ENCODE measurements at places on chromosomes 2 and 18. TPM values are rescaled to one million over a fixed set of nuclear protein-coding genes. Genes with fewer than 3 reads are reported as not detected.
A peak's percentile ranks its signal among the peaks of the same experiment; 100 is the strongest.

- H3K4me3 ChIP-seq = no peak overlapping the region
- no peaks in the 10 kb centered on the region for H3K36me3 ChIP-seq
- no peaks in the 10 kb centered on the region for H3K4me1 ChIP-seq
These were observed 15.5 kb downstream of the PXDN start for GRCh38 chr2:1728821-1729220.

Gene PTPRN
- total RNA-seq = not detected

- H3K4me3 ChIP-seq = no peak overlapping the region
- H3K27me3 ChIP-seq = no peaks in the 10 kb centered on the region
- H3K4me1 ChIP-seq = peaks cover 11% of the 10 kb centered on the region
- peaks cover 1% of the 10 kb centered on the region for H3K36me3 ChIP-seq
- no peak overlapping the region for H3K27ac ChIP-seq
These were observed 354.1 kb downstream of the TXNL1 start for GRCh38 chr18:56284319-56284718.

DNA sequence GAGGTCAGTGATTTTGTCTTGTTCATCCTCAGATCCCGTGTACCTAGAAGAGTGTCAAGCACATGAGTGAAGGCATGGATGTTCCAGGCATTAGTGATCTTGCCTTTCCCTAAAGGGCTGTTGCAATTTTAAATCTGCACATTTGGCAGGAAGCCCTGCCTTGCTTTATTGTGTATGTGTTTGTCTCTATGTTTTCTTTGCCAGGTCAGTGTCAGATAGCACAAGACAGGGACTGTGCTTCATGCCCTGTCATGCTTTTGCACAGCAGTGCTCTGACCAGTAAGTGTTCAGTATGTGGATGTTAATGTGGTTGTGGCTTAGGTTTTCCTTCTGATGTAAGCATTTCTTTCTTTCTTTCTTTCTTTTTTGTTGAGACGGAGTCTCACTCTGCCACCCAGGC lies 131.5 kb downstream of the RGPD3 start:
- no peaks in the 10 kb centered on the region for H3K36me3 ChIP-seq
- no peak for DNase-seq
- no peaks in the 10 kb centered on the region for H3K27me3 ChIP-seq

- H3K4me3 ChIP-seq = no peak overlapping the region
- H3K27me3 ChIP-seq = no peaks in the 10 kb centered on the region
- no peaks in the 10 kb centered on the region for H3K4me1 ChIP-seq
- no peak overlapping the region for H3K27ac ChIP-seq
These were observed 62.2 kb downstream of the ARMC9 start for GRCh38 chr2:231260442-231261208.

GRCh38 chr18:10315522-10315921 lies 138.9 kb upstream of the APCDD1 start:
- peaks cover 42% of the 10 kb centered on the region for H3K4me1 ChIP-seq
- no peak for DNase-seq
- no peaks in the 10 kb centered on the region for H3K36me3 ChIP-seq
- peak overlapping the region; percentile 16 for H3K4me3 ChIP-seq

Measured in activated B cell treated with CpG ODN at 0.5 μM for 24 hours (primary cell).